CD8-positive, alpha-beta T cell (primary cell): ENCODE measurements at places on chromosomes 3 and 15. TPM values are rescaled to one million over a fixed set of nuclear protein-coding genes. Genes with fewer than 3 reads are reported as not detected.

Gene MCF2L2
- total RNA-seq = 5.8 TPM

Gene LOXL1
- 2.2 TPM for total RNA-seq

Gene GPR62
- not detected for total RNA-seq

Gene ALG1L2
- total RNA-seq = not detected

Gene CCR3
- not detected for total RNA-seq

Gene GPR149
- not detected for total RNA-seq

Gene TRPM1
- total RNA-seq = not detected

Gene UBAP1L
- 5.9 TPM for total RNA-seq

Gene CCR8
- not detected for total RNA-seq

Gene TUBGCP5
- 34.4 TPM for total RNA-seq

Gene TM4SF1
- not detected for total RNA-seq

Gene ALCAM
- 2.9 TPM for total RNA-seq

Gene PAK6
- 0.64 TPM for total RNA-seq

Gene EEFSEC
- 10.8 TPM for total RNA-seq

Gene AHSG
- not detected for total RNA-seq

Gene SCN5A
- total RNA-seq = 0.03 TPM

Gene COL6A6
- total RNA-seq = not detected

Gene TMEM207
- not detected for total RNA-seq

Gene CASR
- not detected for total RNA-seq

Gene GATA2
- total RNA-seq = 0.27 TPM

Gene PSTPIP1
- total RNA-seq = 86.7 TPM

Gene SHQ1
- 11.3 TPM for total RNA-seq

Gene ST3GAL6
- total RNA-seq = not detected

Gene C3orf52
- 0.19 TPM for total RNA-seq

Gene ACAN
- not detected for total RNA-seq

Gene CPB1
- total RNA-seq = not detected
